ENCODE measurements at places on chromosomes 2 and 18. TPM values are rescaled to one million over a fixed set of nuclear protein-coding genes. Genes with fewer than 3 reads are reported as not detected.

FAP gene
- total RNA-seq: 0.15 TPM

SLC38A11 gene
- total RNA-seq: not detected

ATP6V1C2 gene
- total RNA-seq: 0.25 TPM

COL4A4 gene
- 2.1 TPM for total RNA-seq

LRATD1 gene
- total RNA-seq: not detected

ACVR1C gene
- not detected for total RNA-seq

OBSL1 gene
- total RNA-seq: 23.3 TPM

AKAIN1 gene
- total RNA-seq: not detected

DOCK10 gene
- total RNA-seq: 26.5 TPM

AQP12A gene
- total RNA-seq: not detected

G6PC2 gene
- total RNA-seq: not detected

Measured in A549 treated with Mapracorat at 1 μM for 4 hours (cell line).